Smooth muscle cell of the umbilical artery (primary cell): ENCODE measurements at places on chromosomes 7 and 10. TPM values are rescaled to one million over a fixed set of nuclear protein-coding genes. Genes with fewer than 3 reads are reported as not detected.

Gene EXOSC1
- total RNA-seq: 27.9 and 32.7 TPM in 2 replicates

Gene GJD4
- total RNA-seq: not detected in 2 replicates

Gene AFAP1L2
- 0.05 and 0.30 TPM in 2 replicates for total RNA-seq

Gene RBP3
- total RNA-seq: under 0.01 TPM in 1 of 2 replicates, not detected in the other

Gene DIP2C
- 18.9 and 19.0 TPM in 2 replicates for total RNA-seq

Gene HECW1
- not detected in 2 replicates for total RNA-seq

Gene SPDYE8
- total RNA-seq: not detected in 2 replicates

Gene ARF5
- total RNA-seq: 64.4 and 89.1 TPM in 2 replicates

Gene RARRES2
- total RNA-seq: 2.7 TPM in 1 of 2 replicates, not detected in the other

Gene LLCFC1
- total RNA-seq: not detected in 2 replicates
